Subcutaneous preadipocyte (primary cell): ENCODE measurements at places on chromosomes 12 and 14. TPM values are rescaled to one million over a fixed set of nuclear protein-coding genes. Genes with fewer than 3 reads are reported as not detected.

The RPGRIP1 gene
- total RNA-seq: not detected in 2 replicates

The TAS2R50 gene
- 2.6 and 3.7 TPM in 2 replicates for total RNA-seq

The MED13L gene
- total RNA-seq: 151 and 152 TPM in 2 replicates

The CD4 gene
- total RNA-seq: under 0.01 and 0.73 TPM in 2 replicates

The RTL1 gene
- not detected in 2 replicates for total RNA-seq

The TDRD9 gene
- total RNA-seq: 0.39 and 0.73 TPM in 2 replicates

The TRHDE gene
- total RNA-seq: under 0.01 and 0.39 TPM in 2 replicates

The KRT78 gene
- not detected in 2 replicates for total RNA-seq

The IFNG gene
- total RNA-seq: not detected in 2 replicates

The GTF2A1 gene
- 17.6 and 26.2 TPM in 2 replicates for total RNA-seq

The PROX2 gene
- not detected in 2 replicates for total RNA-seq

The LMNTD1 gene
- 1.4 TPM in 1 of 2 replicates, not detected in the other for total RNA-seq

The RPL10L gene
- not detected in 2 replicates for total RNA-seq

The LMBR1L gene
- total RNA-seq: 41.8 and 43.7 TPM in 2 replicates

The FGF23 gene
- total RNA-seq: not detected in 2 replicates

The AMN gene
- under 0.01 TPM in 1 of 2 replicates, not detected in the other for total RNA-seq

The TTC9 gene
- total RNA-seq: under 0.01 TPM in 1 of 2 replicates, not detected in the other

The GUCY2C gene
- total RNA-seq: not detected in 2 replicates

The PLEK2 gene
- 1.8 and 15.1 TPM in 2 replicates for total RNA-seq

The ZNF26 gene
- 16.8 and 22.8 TPM in 2 replicates for total RNA-seq

The ASIC1 gene
- 1.2 and 2.6 TPM in 2 replicates for total RNA-seq

The NAV3 gene
- total RNA-seq: 66.1 and 182 TPM in 2 replicates

The ENTPD5 gene
- total RNA-seq: 7.0 and 10.2 TPM in 2 replicates

The RFLNA gene
- total RNA-seq: not detected in 2 replicates
